ENCODE measurements at places on chromosomes 1 and 21.

GRCh38 chr1:231162297-231162969 is 575 bp downstream of the TRIM67 start:
- no peak for DNase-seq

- no peak for DNase-seq
These were observed 19.4 kb downstream of the ZBTB37 start for GRCh38 chr1:173887627-173888026.

DNA sequence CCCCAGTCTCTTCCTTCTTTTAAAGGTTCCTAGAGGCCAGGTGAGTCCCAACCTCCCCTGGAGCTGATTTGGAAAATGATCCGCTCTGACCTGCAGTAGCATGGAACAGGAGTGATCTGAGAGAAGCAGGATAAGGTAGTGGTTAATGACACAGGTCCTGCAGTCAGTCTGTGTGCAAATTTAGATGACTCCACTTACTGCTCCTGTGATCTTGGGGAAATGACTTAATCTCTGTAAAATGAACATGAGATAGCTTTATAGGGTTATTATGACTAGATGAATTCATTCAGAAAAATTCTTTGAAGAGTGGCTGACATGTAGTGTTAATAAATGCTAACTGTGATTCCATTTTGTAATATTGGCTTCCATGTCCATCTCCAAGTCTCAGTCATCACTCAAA is 374.9 kb upstream of the CAMK1G start:
- DNase-seq, result no peak

DNA sequence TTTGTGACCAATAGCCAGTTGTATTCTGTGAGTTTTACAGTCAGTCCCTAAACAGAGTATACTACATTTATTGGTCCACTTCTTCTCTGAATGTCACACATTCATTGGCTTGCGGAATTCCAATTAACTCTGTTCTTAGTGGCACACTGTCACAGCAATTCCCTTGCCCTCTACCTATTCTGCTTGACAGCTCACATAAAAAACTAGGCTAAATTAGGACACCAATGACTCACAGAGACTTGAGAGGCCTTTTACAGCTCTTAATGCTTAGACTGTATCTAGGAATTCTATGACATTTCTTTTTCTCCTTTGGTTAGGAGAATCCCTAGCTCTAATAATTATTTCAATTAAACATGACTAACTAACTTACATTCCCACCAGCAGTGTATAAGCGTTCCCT is 104.1 kb downstream of the NEGR1 start:
- DNase-seq, result peak; percentile 11

GRCh38 chr1:156725683-156726280 is 2.5 kb upstream of the METTL25B start:
- DNase-seq, result peak; percentile 88

- no peak for DNase-seq
These were observed 315.3 kb downstream of the TPR start for GRCh38 chr1:186059752-186060151.

GRCh38 chr21:23541571-23541970 is 2065.7 kb downstream of the MRPL39 start:
- no peak for DNase-seq

- no peak for DNase-seq
These were observed 28.2 kb upstream of the RPF1 start for GRCh38 chr1:84450910-84451309.

DNA sequence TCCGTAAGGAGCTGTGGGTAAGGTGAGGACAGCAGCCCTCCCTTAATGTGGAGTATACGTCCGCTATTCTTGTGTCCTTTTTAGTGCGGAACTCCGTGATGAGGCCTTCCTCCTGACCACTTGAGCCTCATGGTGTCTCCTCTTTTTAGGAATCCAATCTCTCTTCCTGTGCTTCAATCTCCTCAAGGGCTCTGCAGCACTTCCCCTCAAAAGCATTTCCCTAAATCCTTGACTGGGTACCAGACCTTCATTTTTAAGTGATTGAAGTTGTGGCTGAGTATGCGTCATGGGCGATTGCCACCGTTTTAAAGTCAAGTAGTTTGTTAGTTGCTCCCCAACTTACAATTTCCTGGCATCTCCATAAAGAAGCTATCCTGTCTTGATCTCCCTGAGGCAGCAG is 62.8 kb downstream of the SAMSN1 start:
- DNase-seq, result no peak

DNA sequence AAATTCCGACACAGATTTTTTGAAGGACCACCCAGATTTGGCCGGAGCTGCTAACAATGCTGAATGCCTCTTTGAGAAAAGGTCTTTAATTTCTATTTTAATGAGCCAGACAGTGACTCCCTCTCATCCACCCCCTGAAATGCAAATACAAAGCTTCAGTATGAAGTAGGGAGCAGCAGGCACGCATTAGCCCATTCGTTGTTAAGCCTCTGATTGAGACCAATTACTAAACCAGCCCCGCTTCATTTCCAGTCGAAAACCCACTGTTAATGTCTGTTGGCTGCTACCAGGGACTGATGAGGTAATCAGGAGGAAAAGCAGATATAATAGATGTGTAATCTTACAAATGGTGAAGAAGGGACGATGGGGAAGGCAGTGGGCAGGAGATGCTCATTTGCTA is 4.8 kb upstream of the C8A start:
- DNase-seq, result no peak

DNA sequence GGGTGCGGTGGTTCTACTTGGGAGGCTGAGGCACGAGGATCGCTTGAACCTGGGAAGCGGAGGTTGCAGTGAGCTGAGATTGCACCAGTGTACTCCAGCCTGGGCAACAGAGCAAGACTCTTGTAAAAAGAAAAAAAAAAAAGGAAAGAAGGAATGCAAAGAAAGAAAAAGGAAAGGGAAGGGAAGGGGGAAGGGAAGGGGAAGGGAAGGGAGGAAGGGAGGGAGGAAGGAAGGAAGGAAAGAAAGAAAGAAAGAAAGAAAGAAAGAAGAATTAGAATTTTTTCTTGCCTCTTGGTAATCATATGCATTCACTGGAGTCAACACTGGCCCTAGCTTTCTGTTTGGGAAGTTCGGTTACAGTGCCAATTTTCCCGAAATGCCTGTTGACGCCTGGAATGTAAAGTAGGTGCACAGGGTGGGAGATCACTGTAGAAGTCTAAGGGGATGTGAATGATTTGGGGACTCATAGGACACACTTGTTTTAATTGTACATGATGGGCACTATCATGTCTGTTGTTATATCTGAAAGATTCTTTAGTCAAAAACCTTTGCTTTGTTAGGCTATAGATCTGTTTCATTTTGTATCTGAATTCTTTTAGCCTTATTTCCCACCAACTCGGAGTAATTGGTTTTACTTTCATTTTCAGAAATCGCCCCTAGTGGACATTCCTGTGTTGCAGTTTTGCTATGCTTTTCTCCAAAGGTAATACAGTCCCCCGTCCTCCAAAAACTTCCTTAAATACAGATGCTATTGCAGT is 59.8 kb upstream of the MORC3 start:
- DNase-seq, result peak; percentile 81

GRCh38 chr21:39184050-39184980 is 1.1 kb upstream of the PSMG1 start:
- DNase-seq, result peak; percentile 48

GRCh38 chr1:100361511-100362089 is 9.3 kb downstream of the CDC14A start:
- DNase-seq, result no peak

GRCh38 chr21:19899645-19900044 is 1098.6 kb upstream of the NCAM2 start:
- no peak for DNase-seq

DNA sequence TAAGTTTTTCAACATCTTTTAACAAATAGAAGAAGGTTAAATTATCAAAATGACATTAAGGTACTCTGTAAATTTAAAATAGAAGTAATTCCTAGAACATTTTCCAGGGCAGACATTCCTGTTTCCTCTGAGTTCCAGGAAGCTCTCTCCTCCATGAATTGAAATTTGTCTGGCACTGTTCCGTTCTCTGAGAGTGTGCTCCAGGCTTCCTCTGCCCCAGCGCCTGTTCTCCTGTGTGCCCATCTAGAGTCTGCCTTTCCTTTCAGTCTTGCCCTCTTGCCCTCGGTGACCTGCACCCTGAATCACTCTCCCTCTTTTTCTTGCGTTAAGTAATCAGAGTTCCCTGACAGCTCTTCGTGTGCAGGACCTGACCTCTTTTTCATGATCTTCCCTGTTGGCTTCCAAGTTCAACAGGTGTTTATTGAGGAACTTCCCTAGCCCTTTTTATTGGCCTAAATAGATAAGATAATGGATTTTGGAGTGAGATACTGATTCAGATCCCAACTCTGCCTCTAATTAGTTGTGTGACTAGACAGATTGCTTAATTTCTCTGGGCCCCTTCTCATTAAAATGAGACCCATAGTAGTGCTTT is 77.1 kb downstream of the MTR start:
- no peak for DNase-seq

DNA sequence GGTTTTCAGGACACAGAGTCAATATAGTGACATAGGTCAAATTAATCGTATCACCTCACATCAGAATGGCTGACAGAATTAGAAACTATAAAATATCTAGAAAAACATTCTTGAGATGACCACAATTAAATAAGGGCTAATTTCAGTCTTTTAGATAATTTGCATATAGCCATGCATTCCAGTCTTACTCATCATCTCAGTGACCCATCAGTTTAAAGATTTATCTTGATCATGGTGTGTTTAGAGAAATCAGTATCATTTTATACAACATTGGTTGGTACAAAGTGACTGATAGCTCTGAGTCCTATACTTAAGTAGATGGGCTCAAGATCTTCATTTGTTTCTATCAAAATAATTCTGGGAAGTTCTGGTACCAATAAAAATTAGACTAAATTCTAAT is 262.3 kb upstream of the SNX7 start:
- DNase-seq, result no peak

GRCh38 chr1:209710093-209710492 is 5.4 kb downstream of the HSD11B1 start:
- no peak for DNase-seq

DNA sequence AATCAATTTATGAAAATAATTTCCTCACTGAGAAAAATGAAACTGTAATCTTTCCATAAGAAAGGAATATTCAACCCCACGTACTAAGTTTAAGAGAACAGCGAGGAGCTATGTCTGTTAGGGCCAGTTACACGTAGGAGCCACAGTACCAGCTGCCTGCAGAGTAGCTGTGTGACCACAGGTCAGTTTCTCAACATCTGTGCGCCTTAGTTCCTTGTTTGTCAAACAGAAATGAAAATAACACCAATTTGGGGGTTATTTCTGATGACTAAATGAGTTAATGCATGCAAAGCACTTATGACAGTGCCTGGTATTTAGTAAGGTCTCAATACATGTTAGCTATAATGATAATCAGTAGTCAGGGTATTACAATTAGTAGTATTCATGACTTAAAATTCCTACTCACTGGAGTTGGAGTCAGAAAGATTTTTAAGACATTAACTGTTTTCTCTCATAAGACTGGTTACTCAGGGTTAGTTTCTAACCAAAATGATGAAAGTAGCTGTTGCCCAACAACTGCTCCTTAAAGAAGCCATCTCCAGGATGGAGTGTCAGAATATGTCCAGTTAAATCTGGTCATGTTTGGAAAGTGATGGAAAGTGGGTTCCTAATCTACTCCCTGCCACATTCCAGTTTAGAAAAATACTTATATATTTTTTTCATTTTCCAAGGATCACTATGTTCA is 85.8 kb upstream of the ZNF648 start:
- DNase-seq, result peak; percentile 58

DNA sequence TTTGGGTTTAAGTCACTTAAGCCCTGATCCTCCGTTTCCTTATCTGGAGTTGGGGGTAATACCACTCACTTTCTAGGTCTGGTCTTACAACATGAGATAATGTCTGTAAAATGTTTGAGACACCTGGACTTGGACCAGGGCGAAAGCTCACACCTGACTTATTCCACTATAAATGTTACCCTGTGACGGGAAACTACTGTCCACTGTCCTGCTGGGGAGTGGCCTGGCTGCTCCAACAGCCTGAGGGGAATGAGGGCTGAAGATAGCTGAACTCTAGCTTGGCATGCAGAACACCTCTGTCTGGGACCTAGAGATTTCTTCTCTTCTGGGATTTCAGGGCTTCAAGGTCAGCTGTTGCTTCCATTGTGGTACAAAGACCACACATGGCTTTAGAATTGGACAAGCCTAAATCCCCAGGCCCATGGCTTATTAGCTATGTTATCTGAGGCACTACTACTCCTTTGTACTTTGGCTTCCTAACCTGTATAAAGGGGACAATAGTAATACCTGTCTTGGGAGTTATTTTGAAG is 9.5 kb upstream of the A3GALT2 start:
- no peak for DNase-seq

Data from pons (tissue), 1 donor.